Stimulated activated CD4-positive, alpha-beta T cell treated with anti-CD3 and anti-CD28 coated beads, Interleukin-12 subunit alpha, Interleukin-12 subunit beta, amount 100 ng/mL, for 4 hours (primary cell): ENCODE measurements at places on chromosomes 6 and 20.

DNA sequence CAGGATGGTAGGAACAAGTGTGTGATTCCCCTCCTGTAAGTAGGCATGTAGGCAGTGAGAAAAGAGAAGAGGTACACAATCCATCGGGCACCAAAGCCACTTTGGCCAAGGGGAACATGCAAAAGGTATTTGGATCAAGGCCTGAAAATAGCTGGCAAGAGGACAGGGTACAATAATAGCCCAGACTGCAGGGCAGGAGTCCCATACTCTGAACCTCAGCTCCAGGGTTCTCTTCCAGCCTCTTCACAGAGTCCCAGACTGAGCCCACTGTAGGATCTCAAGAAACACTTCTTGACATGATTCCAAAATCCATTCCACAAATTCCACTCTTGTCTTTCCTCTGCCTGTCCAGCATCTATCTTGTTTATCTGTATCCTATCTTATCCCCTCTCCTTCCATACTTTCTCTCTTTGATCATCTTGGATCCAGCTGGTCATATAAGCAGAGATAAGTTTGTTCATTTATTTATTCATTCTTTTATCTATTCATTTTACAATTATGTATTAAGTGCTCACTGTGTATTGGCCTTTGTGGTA lies 19.7 kb downstream of the ACSS2 start:
- DNase-seq = no peak

DNA sequence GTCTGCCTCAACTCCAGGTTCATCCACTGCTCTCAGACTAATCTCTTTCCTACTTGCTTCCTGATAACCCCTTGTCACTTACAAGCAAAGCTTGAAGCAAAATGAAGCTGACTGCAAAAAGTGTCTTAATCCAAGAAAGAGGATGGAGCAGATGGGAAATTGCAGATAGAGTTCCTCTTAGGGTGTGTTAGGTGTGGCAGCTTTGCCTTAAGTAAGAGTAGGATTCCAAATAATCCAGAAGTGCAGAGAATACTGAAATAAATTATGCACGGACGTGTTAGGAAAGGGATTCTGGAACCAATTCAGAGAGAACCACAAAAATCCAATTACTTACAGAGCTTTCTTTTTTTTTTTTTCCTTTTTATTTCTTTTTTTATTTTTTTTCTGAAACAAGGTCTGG lies 6.1 kb upstream of the RPL7L1 start:
- no peak for DNase-seq

GRCh38 chr6:132475925-132476324 lies 37.0 kb downstream of the STX7 start:
- no peak for DNase-seq

DNA sequence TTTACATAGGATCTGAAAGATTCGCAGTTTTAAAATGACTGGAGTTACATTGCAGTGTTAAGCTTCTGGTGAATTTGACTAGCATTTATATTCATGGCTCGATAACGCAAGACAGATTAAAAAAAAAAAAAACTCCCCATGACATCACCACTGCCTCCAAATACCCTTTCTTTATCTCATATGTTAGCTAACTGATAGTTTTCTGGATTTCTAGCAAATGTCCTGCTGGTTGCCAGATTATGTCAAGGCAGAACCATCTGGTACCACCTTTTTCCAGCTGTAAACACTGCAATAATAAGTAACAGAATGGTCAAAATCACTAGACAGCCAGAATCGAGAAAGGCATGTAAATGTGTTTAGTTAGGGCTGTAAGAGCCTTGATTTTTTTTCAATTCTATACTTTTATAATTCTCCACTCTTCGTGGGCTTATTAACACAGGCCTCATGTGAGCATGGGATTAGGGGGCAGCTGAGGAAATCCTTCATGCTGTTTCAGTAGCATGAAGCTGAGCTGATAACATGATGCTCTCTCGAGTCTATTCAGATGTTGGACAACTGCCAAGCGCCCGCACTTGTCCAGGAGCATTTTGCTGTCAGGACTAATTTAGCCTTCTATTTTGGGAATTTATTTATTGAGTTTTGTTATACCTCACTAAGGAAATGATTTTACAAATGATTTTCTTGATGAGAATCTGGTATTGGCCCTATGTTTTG lies 166.0 kb upstream of the SCGN start:
- DNase-seq = no peak

DNA sequence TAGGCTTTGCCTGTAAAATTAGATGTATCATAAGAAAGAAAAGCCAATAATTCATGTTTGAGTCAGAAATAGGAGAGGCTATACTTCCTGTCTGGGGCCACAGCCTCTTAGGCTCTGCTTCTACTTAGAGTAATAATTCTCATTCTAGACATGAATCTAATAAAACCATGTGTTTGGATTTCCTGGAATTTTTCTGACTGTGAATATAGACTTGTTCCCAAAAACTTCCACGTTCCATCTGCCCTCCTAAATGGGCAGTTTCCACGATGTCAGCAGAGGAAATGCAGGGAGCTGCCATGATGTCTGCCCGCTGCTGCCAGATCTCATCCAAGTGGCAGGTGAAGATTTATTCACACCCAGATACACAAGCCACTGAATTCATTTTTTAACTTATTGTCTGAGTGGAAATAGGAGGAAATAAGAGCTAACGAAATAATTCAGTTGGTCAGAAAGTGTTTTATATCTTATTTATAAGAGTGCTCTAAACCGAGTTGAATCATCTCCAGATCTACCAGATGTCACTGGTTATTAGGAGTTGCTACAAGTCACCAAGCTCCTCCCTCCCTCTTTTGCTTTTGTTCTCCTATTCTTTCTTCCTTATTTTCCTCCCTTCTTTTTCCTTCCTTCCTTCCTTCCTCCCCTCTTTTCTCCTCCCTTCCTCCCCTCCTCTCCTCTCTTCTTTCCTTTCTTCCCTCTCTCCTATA lies 69.3 kb downstream of the ALDH8A1 start:
- no peak for DNase-seq

DNA sequence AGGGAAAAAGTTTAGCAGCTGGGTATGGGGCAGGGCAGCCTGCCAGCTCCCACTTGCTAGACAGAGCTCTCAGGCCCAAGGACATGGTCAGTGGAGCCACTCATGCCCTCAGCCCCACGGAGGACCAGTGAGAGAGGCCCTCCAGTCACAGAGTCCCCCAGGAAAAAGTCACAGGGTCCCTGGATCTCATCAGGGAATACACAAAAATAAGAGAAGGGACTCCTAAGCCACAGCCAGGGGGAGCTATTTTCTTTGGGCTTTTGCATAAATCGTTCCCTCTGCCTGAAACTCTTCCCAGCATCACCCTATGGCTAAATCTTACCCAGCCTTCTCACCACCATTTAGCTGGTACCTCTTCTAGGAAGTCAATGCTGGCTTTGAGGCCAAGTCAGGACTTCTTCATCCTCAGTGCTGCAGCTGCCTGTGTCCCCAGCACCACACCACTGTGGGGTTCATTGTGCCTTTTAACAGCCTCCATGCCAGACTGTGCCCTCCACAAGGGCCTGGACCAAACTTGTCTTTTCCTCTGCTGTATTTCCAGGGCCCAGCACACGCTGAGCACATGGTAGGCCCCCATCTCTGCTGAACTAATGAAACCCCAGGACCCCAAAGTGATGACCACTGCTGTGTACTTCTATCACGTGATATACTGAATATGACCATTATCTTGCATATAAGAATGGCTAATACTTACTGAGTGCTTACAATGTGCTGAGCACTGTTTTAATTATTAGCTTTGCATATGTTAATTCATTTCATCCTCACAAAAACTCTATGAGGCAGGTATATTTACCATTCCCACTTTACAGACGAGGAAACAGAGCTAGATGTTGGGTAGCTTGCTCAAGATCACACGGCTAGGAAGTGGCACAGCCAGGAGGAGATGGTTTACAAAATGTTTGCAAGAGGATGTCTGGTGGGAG lies 2.0 kb downstream of the ZNF335 start:
- DNase-seq = no peak

- no peak for DNase-seq
These were observed 152.7 kb upstream of the ENPP5 start for GRCh38 chr6:46323312-46323965.

GRCh38 chr20:62830821-62831220 lies 14.0 kb downstream of the COL9A3 start:
- DNase-seq = no peak

DNA sequence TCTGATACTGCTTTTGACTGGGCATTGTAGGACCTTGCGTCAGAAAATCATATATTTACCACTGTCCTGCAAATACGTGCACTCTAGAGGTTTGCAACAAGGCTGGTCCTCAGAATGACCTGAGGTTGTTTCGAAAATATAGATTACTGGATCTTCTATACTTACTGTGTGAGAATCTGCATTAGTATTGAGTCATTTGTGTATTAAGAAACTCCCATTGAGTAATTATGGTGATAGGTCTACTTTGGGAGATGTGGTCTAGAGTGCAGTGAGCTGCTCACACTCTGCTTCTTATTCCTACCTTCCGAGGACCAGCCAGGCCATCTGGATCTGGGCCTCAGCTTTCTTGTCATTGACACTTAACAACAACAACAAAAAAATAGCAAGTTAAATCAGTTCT lies 9.6 kb downstream of the KLHL32 start:
- DNase-seq = no peak

DNA sequence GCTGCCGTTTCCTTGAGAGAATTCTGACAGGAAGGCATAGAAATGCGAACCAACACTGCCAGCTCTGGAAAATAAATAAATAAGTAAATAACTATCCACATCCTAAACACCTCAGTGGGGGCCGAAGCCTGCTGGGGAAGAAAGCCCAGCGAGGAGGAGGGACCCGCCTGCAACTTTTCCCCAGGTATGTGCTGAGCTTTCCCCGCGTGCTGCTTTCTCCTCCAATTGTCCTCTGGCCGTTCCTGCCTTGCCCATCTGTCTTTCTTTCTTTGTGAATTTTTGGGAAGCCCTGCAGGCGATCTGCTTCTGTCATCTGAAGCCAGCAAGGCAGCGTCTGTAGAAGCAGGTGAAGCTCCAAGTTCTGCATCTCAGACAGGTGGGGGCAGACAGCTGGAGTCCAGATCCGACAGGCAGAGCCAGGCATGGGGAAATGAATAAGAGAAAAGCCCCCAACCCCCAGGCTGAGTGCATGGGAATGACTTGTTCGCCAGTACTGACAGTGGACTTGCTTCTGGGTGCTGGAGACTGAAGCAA lies 49.2 kb upstream of the IL17A start:
- DNase-seq = no peak

DNA sequence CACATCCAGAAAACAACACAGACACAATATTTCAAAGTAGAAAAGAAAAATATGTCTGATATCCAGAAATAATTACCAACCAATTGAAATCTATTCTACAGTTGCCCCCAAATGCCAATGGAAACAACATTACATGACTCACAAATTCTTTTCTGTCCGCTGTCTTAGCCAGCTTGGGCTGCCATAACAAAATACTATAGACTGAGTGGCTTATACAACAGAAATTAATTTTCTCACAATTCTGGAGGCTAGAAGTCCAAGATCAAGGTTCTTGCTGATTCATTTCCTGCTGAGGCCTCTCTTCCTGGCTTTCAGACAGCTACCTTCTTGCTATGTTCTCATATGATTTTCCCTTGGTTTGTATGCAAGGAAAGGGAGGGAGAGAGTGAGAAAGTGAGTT lies 698.1 kb downstream of the DHX35 start:
- DNase-seq = no peak

- no peak for DNase-seq
These were observed 1.1 kb upstream of the DACT2 start for GRCh38 chr6:168320634-168321033.

- no peak for DNase-seq
These were observed 162.4 kb downstream of the DST start for GRCh38 chr6:56480246-56480645.

- no peak for DNase-seq
These were observed 148.9 kb downstream of the BCAS1 start for GRCh38 chr20:53921443-53921973.

DNA sequence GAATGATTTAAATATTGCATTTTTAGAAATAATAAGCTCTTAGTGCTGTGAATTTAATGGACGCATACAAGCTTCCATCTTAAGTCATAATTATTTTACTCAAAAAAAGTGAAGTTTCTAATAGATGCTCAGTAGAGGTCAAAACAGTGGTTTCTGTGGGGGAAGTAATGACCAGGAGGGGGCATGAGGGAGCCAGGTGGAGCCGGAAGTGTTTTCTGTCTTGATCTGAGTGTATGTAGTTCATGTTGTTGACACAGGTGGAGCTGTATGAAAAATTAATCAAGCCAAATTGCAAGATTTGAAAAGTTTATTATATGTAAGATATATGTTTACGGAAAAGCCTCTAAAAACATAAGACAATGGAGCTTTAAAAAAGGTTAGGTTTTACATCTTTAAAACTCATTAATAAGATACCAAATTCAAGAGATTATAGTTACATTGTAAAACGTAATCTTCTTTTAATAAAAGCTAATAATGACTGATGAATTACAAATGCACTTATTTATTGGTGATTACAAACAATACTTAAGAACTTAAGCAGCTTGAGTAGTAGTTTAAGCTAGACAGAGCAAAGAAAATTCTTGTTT lies 68.0 kb downstream of the PLAGL1 start:
- peak; percentile 31 for DNase-seq

DNA sequence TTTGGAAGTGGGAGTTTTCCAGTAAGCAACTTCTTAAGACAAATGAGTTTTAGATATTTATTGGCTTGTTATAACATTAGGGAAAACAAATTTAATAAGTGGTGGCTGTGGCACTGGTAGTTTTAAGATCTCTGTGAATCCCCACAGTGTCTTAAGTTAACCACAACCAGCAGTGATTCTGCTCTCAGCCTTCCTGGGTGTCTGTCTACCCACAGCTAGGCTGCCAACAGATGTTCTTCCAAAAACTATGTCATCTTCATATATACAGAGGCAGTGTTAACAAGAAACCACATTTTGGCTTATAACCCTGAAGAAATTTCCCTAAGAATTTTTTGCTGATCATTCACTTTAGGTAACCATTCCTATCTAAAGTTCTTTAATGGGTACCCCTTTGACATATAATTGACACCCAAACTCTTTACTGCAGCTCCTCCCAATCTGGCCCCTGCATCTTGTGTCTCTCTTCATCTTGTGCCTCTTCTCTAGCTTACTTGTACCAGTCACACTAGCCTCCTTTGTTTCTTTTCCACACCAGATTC lies 52.7 kb downstream of the TOP1 start:
- DNase-seq = no peak
